ENCODE measurements at places on chromosomes 12 and 14.

- DNase-seq, result no peak
Measured at GRCh38 chr14:104939666-104940410, 15.2 kb downstream of the PLD4 start.

- no peak for DNase-seq
Measured at GRCh38 chr12:127509066-127509778, 757.7 kb upstream of the TMEM132C start.

DNA sequence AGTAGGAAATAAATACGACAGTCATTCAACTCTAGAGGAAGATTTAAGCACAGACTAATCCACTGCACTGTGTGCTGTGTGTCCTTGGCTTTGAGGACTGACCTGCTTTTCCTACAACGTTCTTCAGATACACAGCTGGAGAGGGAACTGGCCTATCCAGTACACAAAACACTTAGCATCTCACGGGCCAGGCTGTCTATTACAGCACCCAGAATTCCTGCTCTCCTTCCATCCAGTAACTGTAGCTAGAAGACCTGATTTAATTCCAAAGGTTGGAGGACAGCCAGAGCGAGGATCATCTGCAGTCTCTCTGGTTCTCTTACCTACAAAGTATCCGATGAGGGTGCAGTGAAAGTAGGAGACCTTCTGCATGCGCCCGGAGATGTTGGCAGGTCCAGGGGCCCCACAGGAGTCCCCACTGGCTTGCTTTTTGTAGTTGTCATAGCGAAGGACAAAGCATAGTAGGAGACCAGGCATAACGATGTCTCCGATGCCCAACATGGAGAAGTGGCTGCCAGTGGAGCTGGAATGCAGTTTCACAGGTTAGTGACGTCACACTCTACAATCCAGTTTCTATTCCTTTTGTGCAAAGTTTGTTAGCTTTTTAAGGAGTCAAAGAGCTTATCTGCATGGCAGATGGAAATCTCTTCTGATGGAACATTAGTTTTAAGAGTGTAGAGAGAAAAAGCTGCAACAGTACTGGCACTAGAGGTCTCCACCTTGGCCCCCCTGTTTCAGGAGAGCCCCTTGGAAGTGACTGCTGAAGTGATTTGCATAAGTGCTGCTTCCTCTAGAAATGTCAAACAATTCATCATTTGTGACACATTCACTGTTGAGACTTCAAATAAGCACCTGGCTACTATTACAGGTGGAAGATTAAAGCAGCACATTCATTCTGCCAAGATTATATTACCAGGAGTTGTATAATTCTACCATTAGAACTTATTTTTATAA, 41.7 kb downstream of the ACADS start:
- no peak for DNase-seq

DNA sequence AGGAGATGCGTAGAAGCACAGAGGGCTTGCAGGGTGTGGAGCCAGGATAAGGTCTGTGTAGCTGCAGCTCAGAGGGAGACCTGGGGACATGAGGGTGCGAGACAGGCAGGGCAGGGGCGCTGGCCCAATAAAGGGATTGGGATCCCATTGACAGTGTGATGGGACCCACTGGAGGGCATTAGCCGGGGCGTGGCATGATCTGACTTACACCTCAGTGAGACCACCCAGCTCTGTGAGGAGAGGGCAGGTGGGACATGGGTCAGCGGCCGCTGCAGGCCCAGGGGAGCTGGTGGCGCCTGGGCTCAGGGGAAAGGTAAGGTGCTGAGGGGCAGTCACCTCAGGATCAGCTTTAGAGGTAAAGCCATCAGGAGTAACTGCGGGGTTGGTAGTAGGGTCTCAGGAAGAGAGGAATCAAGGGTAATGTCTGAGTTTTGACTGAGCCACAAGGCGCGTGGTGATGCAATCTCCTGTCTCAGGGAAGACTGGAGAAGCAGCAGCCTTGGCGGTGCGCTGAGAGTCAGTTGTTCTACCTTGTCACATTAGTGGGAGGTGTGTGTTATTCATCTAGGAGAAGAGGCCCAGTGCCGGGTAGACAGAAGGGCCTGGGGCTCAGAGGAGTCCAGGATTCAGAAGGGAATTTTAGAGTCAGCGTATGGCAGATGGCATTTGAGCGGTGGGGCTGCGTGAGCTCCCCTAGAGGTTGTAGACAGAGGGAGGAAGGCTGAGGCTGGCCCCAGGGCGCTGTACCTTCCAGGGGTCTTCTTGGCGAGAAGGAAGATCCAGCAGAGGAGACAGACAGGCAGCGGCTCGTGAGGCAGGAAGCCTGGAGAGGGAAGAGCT, 30.8 kb upstream of the BDKRB2 start:
- no peak for DNase-seq

- no peak for DNase-seq
Measured at GRCh38 chr14:49516286-49516685, 69.9 kb downstream of the RPS29 start.

DNA sequence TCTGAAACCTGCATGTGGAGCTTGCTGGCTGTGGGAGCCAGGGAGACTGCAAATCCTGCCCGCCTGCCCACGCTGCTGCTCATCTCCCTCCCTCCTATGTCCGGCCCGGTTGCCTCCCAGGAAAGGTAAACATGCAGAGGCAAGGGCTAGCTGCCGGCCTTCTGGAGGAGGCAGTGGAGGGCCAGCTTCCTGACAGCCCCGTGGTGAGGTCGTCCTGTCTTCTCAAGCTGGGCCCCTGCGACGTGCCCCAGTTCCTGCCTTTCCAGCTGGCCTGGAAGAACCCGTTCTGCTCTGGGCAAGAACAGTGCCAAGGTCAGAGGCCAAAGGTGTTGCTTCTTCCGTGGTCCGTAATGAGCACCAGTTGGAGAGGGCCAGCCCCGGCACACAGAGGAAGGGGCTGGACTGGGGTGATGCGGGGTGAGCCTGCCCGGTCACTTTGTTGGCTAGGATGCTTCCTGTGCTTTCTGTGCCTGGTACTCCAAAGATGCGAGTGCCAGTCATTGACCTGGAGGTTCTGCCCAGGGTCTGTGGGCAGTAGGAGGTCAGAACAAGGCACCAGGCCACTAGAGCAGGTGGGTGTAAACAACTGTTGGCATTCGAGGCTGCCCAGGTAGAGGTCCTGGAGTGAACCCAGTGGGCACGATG, 25.3 kb downstream of the TPCN1 start:
- DNase-seq, result no peak

GRCh38 chr14:98370352-98370751, 901.6 kb downstream of the BCL11B start:
- no peak for DNase-seq

DNA sequence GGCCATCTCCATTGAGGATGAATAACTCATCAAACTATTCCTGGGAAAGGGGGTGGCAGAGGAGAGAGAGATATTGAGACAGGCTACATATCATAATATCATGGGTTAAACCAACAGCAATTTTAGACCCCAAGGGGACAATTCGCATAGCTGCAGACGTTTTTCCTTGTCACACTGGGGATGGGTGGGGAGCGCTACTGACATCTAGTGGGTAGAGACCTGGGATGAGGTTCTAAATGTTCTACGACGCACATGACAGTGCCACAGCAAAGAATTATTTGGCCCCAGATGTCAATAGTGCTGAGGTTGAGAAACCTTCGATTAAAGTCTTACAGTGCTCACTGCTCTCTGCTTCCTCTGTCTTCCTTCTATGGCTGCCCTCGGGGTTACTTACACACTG, 425.6 kb downstream of the NRXN3 start:
- no peak for DNase-seq

DNA sequence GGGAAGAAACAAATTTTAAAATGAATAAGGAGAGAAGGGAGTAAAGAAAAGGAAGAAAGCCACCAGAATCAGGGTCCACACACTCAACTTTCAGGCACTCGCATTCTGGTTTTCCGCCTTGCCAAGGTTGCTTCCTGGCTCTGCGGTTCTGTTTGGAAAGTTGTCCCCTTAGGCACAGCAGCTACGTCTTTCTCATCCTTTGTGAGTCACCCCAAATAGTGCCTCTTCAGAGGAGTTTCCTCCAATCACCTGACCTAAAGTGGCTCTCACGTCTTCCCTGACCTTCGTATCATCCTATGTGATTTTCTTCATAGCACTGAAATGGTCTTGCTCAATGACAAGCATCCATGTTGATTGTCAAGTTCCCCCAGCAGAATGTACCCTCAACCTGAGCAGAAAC, 99.5 kb upstream of the TMCC3 start:
- DNase-seq, result no peak

GRCh38 chr14:56102941-56103340, 15.3 kb upstream of the PELI2 start:
- DNase-seq, result no peak

DNA sequence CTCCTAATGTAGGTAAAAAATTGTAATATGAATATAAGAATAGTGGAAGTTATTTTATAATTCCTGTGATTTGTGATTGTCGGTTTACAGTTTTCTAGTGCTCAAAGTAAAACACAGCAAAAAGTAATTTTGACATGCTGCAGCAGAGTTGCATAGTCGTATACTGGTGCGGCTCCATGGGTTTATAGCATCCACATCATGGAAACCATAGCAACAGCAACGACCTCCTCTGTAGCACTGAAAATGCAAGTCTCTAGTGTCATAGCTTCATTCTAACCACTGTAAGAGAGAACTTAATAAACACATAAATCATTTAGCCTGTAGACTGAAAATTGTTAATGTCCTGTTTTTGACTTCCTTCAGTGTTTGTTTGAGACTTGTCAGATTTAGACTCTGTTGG, 574.3 kb downstream of the KCNH5 start:
- DNase-seq, result no peak

GRCh38 chr14:71212093-71212492, 304.8 kb downstream of the PCNX1 start:
- no peak for DNase-seq

GRCh38 chr12:80977346-80977745, 39.6 kb upstream of the LIN7A start:
- DNase-seq, result no peak

DNA sequence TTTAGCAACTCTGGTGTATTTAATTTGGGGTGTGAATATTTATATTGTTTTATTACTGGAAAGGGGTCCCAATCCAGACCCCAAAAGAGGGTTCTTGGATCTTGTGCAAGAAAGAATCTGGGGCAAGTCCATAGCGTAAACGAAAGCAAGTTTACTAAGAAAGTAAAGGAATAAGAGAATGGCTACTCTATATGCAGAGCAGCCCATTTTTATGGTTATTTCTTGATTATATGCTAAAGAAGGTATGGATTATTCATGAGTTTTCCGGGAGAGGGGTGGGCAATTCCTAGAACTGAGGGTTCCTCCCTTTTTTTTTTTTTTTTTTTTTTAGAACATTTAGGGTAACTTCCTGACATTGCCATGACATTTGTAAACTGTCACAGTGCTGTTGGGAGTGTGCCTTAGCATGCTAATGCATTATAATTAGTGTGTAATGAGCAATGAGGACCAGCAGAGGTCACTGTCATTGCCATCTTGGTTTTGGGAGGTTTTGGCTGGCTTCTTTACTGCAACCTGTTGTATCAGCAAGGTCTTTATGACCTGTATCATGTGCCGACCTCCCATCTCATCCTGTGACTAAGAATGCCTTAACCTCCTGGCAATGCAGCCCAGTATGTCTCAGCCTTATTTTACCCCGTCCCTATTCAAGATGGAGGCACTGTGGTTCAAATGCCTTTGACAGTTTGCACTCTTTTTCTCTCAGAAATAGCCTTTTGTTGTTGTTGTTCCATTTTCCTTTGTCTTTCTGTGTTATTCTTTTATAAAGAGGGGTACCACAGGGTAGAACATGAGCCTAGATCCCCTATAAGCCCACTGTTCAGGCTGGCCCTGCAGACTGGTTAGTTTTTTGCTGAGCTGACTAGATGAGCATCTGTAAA, 75.5 kb upstream of the DCD start:
- DNase-seq, result peak; percentile 31

- DNase-seq, result no peak
Measured at GRCh38 chr14:75522983-75523318, 682 bp downstream of the BATF start.

DNA sequence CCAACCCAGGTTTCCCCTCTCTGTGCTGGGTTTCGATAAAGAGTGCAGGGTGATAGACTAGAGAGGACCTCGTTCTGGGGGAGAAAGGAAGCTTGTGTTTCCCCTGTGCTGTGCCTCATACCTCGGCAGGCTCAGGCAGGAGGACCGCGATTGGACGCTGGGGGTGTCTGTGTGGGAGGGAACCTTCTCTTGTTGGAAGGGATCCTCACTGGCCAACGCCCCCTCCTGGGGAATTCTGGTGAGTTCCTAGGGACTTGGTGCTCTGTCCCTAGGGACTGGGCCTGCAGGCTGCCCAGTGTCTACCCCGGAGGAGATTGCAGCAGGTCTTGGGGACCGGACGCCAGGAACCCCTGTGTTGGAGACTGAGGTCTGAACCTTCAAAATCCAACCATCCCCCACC, 157.4 kb upstream of the PRMT8 start:
- no peak for DNase-seq

DNA sequence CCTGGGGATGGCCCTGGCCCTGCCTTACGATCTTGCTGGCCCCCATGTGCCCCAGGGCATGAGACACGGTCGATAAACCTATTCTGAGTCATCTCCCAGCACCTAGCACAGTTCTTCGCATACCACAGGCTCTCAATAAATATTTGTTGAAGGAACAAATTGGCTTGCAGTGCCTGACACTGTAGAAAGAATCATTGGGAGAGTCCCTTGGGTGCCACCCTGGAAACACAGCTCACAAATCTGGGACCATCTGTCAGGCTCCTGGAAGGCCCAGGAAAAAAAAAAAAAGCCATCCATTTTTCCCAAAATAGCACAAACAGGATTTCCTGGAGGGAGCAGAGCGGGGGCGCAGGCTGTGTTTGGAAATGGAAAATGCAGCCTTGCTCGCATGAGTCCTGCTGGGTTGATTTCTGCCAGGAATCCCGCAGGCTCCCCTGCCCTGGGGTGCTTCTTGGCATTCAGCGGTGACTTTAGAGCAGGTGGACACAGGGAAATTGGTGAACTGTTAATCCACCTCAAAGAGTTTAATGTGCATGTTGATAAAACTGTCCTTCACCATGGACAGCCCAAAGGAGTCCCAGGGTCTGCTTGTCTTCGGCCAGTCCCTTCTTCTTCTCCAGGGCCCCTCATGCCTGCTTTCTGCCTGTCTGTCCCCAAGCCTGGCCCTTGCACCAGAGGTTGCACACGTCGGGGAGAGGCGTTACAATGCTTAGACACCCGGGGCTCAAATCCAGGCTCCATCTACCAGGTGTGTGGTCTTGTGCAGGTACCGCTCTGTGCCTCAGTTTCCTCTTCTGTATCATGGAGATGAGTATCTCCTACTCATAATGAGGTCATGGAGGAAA, 106.1 kb upstream of the RFLNA start:
- no peak for DNase-seq

- DNase-seq, result peak; percentile 21
Measured at GRCh38 chr12:107990325-107990724, 138.8 kb upstream of the WSCD2 start.

- no peak for DNase-seq
Measured at GRCh38 chr12:530308-530707, 70.6 kb downstream of the B4GALNT3 start.

- no peak for DNase-seq
Measured at GRCh38 chr12:32015036-32015435, 55.8 kb downstream of the RESF1 start.

- DNase-seq, result no peak
Measured at GRCh38 chr12:12054993-12055392, 15.7 kb upstream of the BCL2L14 start.
